ENCODE measurements at places on chromosomes 6 and 20.

- no peak for DNase-seq
Measured at GRCh38 chr6:169380493-169380892, 126.8 kb upstream of the THBS2 start.

DNA sequence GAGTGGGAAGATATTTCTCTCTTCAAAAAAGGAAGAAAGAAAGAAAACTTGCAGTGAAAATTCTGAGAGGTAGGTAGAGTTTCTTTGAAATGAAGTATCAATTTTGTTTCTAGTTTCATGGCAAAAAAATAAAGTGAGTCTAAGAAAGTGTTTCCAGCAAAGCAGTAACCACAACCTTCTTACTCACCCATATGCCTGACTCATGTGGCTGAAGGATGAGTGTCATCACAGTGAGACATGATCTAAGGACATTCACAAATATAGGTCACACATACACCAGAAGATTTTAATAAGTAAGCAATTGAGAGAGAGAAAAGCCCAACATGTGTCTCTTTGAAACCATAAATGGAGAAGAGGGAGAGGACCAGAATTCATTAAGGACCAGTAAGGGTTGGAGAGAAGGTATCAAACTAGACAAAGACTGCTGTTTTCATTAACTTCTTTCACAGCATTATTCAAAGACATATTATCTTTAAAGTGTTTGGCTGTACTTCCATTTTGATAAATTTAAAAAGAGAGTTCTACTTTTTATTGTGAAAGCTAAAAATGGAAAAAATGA is 169.5 kb downstream of the FRK start:
- peak; percentile 5 for DNase-seq

- DNase-seq = no peak
Measured at GRCh38 chr6:89022798-89023197, 57.8 kb upstream of the PNRC1 start.

- DNase-seq = peak; percentile 10
Measured at GRCh38 chr20:13009682-13010406, 1.1 kb downstream of the SPTLC3 start.

- no peak for DNase-seq
Measured at GRCh38 chr20:5731753-5732366, 18.3 kb upstream of the SHLD1 start.

- DNase-seq = no peak
Measured at GRCh38 chr6:135797361-135797760, 54.1 kb upstream of the PDE7B start.

DNA sequence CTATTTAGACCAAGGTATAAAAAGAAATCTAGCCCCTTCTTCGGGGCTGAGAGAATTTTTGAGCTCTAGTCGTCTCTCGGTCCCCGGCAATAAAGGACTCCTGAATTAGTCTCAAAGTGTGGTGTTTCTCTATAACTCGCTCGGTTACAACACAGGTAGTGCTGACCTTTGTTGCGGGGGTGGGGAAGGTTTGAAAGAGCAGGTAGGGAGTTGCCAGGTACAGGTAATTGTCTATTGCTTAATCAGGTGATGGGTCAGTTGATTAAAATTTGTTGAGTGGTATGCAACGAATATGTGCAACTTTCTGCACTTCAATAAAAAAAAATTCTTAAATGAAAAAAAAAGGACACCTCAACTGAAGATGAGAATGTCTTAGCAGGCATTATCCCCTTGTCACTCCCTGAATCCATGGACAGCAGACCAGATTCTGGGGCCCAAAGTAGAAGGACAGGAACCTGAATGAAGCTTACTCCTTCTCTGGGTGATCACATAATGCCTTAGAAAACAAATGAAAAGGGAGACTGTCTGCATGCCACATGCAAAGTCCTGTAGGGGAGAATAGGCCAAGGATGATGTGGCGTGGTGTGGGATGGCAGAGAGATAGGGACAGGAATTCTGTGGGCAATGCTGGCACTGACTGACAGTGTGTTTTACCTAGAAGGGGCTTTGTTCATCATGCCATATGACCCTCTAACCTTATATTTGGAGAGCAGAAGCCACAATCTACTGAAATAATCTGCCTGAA is 157.6 kb upstream of the OLIG3 start:
- DNase-seq = no peak

- DNase-seq = no peak
Measured at GRCh38 chr20:15039088-15039752, 701.8 kb upstream of the FLRT3 start.

GRCh38 chr20:35048739-35049138 is 43.9 kb downstream of the TRPC4AP start:
- no peak for DNase-seq

DNA sequence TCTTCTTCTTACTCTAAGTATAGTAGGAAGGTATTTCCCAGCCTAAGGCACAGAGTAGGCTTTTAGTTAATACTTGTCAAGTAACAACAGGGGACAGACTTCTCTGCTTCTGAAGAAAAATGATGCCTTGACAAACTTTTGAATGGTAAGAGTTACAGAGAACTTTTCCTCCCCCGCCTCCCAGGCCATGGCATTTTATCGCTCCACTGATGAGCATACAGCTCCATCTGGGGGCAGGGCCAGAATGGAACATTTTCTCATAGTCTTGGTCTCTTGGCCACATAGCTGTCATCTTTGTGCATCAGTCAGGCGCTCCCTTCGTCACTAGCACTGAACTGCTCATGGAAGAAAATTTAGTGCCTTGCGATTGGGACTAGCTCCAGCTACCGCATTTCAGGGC is 1066.8 kb upstream of the CITED2 start:
- DNase-seq = peak; percentile 9

- no peak for DNase-seq
Measured at GRCh38 chr6:117465691-117466090, 16.8 kb upstream of the DCBLD1 start.

DNA sequence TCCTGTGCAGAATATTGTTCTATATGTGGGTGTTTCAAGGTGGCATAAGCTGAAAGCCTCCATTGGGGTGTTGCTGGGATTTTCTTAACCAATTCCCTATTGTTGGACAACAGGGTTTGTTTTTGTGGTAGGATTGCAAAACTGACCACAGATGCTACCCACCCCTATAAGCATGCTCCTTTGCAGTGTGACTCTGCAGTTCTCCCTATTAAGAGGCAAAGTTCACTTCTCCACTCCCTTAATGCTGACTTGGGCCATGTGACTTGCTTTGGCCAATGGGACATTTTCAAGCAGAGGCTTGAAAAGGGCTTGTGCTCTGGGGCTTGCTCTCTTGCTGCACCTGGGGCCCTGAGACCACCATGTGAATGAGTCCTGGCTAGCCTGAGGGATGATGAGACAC is 8.5 kb upstream of the ANGPT4 start:
- DNase-seq = no peak

DNA sequence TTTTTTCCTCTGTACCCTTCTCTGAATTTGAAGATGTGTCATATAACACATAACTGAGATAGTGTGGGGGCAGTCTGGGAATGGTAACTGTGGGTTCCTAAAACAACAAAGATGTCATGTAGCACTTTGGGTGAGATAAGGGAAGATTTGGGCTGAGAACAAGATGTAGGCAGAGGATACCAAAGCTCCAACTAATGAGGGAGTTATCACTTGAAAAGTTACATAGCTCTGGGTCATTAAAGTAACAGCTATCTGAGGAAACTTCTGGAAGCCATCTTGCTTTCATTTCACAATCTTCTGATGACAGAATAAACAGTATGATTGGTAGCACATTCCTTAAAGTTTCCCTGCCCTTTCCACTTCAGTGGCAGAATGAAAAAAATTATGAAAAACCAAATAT is 255.4 kb downstream of the TBX18 start:
- no peak for DNase-seq

- no peak for DNase-seq
Measured at GRCh38 chr6:150492507-150492906, 107.2 kb upstream of the PLEKHG1 start.

DNA sequence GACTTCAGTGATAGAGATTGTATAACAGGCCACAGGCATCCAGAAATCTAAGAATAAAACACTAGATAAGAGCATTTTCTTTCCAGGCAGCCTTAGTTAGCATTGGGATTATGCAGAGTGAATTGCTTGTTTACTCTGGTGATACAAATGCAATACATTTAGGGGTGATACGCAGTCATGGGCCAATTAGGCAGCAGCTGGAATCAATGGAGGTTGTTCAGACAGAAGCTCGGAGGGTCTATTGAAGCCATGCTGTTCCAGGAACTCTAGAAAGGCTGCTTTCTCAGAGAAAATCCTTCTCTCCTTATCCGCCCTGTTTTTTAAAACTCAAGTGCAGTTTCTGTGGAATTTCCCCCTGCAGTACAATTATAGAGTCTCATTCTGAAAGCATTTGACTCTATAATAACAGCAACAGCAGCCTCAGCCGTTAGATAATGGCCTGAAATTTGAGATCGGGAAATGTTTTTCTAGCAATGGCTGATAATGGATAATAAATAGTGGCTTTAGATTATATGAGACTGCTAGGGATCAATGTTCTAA is 364.3 kb upstream of the HS3ST5 start:
- no peak for DNase-seq

DNA sequence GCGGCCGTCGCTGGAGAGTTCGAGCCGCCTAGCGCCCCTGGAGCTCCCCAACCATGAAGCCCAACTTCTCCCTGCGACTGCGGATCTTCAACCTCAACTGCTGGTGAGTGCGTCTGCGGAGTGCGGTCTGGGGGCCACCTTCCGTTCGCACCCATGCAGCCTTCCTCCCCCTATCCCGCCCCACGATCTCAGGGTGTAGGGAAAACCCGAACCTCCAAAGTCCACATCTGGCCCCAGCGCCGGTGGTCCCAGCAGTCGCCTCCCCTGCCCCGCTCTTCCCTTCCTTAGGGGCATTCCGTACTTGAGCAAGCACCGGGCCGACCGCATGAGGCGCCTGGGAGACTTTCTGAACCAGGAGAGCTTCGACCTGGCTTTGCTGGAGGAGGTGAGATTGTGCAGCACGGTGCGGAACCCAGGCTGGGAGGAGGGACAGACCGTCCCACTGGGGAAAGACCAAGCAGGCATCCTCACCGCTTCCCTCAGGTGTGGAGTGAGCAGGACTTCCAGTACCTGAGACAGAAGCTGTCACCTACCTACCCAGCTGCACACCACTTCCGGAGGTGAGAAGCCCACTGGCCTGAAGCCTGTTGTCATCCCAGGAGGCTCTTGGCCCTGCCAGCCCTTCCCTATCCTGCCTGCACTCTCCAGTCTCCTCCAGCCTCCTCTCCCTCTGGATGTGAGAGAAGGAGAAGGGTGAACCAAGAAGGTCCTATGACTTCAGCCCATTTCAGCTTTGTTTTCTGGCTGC is 719 bp downstream of the SMPD2 start:
- DNase-seq = peak; percentile 58

DNA sequence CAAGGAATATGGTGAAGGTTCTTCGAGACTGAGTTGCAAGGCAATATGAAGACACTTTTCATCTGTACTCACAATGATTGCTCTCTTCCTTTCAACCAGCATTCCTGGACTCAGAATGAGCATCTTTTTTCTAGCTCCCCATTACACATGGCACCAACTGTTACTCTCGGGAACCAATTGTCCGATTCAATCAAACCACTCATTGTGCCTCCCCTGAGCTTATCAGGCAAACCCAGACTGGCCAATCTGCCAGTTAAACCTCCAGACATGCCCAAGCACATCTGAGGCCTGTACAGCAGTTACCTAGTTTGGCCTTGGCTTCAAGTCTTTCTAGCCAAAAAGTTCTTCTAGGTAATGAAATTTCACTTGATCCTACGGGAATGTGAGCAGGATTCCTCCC is 164.1 kb downstream of the ID4 start:
- no peak for DNase-seq

GRCh38 chr6:917296-917695 is 224.4 kb upstream of the EXOC2 start:
- DNase-seq = no peak

GRCh38 chr6:156062091-156062563 is 606.5 kb upstream of the NOX3 start:
- no peak for DNase-seq

GRCh38 chr6:46555129-46555528 is 63.9 kb upstream of the RCAN2 start:
- no peak for DNase-seq

- no peak for DNase-seq
Measured at GRCh38 chr6:168867247-168868102, 386.2 kb downstream of the THBS2 start.

GRCh38 chr20:63697868-63698545 is 1.6 kb downstream of the TNFRSF6B start:
- DNase-seq = no peak

GRCh38 chr6:124924333-124924759 is 37.9 kb upstream of the RNF217 start:
- no peak for DNase-seq

DNA sequence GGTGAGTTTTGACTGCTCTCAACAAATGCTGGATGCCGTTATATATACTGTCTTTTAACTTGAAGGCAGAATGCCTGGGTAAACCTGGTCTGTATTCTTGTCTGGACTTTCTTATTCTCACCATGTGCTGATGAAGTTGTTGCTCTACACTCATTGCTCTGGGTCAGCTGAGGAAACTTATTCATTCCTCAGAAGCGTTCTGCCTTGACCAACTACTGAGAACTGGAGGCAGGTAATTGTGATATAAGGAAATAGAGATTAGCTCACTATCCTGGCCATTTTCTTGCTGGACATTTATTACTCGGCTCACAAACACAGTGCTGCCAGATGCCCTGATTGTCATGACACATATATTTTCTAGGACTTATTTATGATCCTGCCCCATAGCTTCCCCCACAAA is 103.6 kb downstream of the DNAH8 start:
- DNase-seq = no peak

GRCh38 chr20:24953209-24953575 is 4.1 kb downstream of the CST7 start:
- DNase-seq = no peak

DNA sequence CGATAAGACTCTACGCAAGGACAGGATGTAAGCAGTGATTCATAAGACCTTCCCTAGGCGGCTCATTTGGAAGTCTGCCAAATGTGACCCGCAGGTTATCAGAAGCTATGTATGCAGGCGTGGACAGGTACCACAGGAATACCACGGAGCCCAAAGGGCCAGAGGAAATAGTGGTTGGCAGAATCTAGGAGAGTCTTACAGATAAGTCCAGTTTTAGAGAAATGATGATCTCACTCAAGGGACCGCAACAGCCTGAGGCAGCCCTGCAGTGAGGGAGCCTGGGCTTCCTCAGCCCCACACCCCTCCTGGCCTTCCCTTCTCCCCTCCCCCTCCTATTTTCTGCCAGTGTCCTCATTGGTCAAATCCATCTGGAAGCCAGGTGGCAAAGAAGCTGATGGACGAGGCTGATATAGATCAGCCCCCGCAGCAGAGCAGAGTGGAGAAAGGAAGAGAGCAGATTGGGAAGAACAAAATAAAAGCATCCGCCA is 110.6 kb downstream of the FNDC1 start:
- DNase-seq = no peak

DNA sequence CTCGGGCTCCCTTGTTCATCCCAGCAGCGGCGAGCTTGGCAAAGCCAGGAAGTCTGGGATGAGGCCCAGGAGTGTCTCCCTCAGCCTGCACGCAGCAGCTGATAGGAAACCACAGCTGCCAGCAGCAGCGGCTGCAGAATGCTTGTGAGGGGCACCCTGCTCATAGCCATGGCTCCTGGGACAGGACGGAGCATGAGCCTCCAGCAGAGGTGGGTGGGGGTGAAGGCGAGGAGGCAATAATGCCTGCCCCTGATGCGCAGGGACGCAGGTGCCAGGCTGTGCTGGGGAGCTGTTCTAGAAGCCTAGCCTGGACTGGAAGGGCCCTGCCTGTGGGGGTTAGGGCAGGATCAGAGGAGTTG is 157.9 kb downstream of the CD83 start:
- no peak for DNase-seq
